ENCODE measurements at places on chromosomes 16 and 17.

- DNase-seq, result no peak
Measured at GRCh38 chr16:60073376-60073775, 1339.3 kb upstream of the GOT2 start.

- no peak for DNase-seq
Measured at GRCh38 chr17:48219617-48220016, 112.1 kb downstream of the SNX11 start.

GRCh38 chr17:40450175-40450574 is 6.9 kb downstream of the IGFBP4 start:
- no peak for DNase-seq

DNA sequence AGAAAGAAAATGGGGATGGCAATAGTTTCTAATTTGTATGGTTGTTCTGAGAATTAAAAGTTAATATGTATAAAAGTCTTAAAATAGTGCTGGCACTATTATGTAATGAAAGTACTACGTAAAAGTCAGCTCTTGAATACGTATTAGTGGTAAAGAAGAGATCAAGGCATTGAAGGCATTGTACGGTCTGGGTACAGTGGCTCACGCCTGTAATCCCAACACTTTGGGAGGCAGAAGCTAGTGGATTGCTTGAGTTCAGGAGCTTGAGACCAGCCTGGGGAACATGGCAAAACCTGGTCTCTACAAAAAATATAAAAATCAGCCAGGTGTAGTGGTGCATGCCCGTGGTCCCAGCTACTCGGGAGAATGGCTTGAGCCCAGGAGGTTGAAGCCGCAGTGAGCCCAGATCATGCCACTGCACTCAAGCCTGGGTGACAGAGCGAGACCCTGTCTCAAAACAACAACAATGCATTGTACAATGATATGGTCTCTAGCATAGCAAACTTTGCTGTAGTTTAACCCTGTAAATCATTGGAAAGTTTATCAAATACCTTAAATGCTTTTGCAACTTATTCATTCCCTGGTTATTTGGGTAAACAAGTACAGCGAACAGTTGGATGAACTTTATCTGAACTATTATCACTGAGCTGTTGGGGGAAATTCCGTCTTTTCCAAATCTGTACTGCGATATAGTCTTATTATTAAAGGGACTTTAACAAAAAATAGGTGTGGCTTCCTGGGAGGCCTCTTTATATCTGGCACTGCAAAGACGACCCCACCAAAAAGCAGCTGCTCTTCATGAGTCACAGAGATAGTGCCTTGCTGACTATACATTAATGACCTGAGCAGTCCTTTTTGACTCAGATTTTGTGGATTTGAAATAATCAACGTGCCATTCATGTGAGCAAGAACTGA is 73.6 kb downstream of the GPRC5B start:
- no peak for DNase-seq

- DNase-seq, result no peak
Measured at GRCh38 chr16:81442916-81443687, 1.5 kb upstream of the CMIP start.

DNA sequence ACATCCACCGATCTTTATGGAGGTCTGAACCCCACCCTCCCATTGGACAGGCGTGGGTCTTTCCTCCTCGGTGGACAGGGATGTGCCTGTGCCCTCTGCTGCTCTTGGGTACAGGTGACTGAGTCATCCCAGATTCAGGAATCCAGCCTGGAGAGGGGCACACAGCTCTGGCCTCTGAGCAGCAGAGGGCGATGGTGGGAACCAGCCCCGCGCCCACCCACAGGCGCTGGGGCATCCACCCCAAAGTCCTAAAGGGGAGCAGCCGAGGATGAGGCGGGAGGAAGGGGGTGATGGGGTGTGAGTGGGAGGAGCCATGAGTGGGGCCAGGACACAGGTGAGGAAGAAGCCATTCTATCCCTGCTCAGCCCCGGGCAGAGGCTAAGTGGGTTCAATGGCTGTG is 35.0 kb downstream of the ENGASE start:
- DNase-seq, result no peak

GRCh38 chr17:81317961-81318605 is 23.0 kb upstream of the SLC38A10 start:
- no peak for DNase-seq

DNA sequence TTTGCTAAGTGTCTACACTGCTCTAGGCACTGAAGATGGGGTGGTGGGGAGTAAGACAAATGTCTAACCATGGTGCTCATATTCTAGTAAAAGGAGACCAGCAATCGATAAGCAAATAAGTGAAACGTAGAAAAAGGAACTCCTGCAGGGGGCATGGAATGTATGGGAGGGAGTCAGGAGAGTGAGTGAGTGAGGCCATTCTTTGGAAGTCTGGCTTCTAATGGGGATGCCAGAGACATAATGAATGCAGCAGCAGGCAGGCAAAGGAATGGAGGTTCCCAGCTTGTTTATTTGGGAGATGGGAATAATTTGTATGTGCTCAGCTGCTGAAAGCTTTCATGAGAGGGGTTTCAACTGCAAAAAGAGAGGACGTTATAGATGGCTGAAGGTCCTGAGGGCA is 216.4 kb upstream of the DYNLRB2 start:
- DNase-seq, result no peak

GRCh38 chr16:88014252-88014781 is 63.1 kb downstream of the BANP start:
- DNase-seq, result no peak

DNA sequence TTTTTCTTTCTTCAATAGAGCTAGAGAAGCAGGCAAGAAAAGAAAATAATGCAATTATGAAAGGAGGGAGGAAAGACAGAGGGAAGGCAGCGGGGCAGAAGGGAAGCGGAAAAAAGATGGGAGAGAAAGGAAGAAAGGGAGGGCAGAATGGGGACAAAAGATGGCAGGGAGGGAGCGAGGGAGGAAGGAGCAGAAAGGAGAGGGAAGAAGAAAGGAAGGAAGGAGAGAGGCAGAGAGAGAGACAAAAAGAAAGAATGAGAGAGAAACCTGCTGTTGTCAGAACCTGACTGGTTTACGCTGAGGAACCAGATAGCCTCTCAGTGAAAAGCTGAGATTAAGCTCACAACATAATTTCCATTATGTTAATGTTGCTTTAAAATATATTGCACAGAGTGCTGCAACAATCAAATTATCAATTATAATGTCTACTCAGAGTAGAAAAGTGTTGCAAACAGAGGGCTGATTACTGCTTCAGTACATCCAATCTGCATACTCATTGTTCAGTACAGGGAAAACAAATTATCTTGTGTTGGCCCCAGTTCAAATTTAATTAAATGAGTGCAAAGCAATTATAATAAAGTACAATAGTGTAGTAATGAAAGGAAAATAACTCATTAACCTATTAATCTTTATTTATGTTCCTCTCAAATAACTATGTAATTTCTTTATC is 32.0 kb upstream of the TOX3 start:
- no peak for DNase-seq

GRCh38 chr16:1071561-1072225 is 854 bp upstream of the SSTR5 start:
- no peak for DNase-seq

GRCh38 chr16:12995721-12996372 is 94.4 kb downstream of the SHISA9 start:
- DNase-seq, result no peak

GRCh38 chr17:48023400-48024148 is 14.0 kb downstream of the COPZ2 start:
- no peak for DNase-seq

DNA sequence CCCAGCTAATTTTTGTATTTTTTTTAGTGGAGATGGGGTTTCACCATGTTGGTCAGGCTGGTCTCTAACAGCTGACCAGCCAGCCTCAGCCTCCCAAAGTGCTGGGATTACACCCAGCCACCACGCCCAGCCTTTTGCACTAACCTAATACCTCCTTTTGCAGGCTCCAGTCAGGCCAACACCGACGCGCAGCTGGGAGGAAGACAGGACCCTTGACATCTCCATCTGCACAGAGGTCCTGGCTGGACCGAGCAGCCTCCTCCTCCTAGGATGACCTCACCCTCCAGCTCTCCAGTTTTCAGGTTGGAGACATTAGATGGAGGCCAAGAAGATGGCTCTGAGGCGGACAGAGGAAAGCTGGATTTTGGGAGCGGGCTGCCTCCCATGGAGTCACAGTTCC is 2.0 kb downstream of the TRPV2 start:
- DNase-seq, result no peak

DNA sequence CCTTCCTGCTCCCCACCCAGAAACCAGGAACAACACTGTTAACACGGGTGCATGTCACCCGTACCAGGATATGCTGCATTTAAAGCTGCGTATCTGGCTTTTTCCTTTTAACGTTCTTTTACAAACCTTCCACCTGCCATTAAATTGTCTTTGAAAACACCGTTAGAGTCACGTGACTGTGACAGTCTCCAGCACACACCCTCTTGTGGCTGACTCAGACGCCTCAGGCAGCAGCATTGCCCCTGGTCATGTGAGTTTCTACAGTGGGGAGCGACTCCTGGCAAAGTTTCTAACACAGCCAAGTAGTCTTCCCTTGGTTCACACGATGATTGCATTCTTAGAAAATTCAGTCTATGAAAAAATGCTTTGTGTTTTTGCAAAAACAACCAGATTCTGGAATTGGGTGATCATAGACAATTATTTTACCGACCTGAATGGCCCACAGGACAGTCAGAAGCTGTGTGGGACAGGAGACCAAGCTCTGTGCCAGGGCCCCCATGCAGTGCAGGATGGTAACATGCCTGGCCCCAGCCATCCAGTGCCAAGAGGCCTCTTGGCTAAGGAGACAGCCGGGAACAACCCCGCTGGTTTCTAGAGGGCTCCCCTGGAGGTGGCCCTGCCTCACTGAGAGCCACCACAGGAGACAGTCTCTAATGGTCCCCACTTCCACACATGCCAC is 199.1 kb downstream of the KATNIP start:
- DNase-seq, result no peak

- no peak for DNase-seq
Measured at GRCh38 chr17:4479982-4480751, 18.5 kb upstream of the SPNS2 start.

DNA sequence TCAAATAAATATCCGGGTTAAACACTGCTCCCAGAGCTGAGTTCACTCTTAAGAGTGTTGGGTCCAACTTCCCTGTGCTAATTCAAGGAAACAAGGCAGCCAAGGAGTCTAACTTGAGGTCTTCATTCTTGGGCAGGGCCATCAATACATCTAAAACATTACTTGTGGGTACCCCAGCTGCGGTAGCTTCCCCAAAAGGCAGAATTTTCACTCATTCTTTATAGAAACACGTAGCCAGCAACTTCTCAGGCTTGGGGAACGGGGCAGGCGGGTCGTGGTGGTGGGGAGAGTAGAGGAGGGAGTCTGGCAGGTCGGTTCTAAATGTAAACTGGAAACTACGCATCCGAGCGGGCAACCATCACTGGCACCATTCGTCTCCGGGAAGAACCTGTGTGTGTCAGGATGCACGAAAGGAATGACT is 666 bp upstream of the METTL9 start:
- no peak for DNase-seq

DNA sequence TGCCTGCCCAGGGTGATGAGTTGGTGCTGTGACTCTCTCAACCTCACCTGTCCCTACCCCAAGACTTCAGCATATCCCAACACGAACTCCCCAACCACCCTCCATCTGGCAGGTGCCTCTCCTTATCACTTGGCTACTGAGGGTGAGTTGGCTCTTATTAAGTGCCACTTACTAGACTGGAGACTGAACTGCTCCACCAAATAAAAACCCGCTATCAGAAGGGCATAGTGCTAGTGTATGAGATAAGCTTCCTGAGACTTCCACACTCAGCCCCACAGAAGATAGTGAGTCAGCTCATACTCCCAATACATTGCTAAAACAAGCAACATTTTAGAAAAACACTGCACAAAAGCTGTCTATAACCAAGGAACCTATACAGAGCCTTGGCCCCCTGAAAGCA is 16.0 kb upstream of the CCL18 start:
- no peak for DNase-seq

GRCh38 chr17:77163001-77163400 is 22.2 kb downstream of the SEC14L1 start:
- no peak for DNase-seq

DNA sequence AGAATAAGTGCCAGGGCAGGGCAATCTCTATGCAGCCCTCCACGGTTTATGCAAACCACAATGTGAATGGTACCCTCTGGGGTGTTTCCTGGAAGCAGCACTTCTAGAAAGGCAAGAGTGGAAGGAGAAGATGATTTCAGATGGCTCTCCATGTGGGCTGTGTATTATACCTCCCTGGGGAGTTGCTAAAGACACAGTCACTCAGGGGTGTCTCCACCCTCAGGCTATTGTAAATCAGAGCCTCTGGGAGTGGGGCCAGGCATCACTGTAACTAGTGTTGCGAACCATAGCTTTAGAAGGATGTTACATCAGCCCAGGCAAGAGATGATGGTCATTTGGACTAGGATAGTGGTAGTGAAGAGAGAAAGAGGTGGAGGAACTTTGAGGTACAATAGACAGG is 83.3 kb upstream of the ZKSCAN2 start:
- DNase-seq, result no peak

- DNase-seq, result no peak
Measured at GRCh38 chr17:2101448-2102257, 46.8 kb downstream of the HIC1 start.

DNA sequence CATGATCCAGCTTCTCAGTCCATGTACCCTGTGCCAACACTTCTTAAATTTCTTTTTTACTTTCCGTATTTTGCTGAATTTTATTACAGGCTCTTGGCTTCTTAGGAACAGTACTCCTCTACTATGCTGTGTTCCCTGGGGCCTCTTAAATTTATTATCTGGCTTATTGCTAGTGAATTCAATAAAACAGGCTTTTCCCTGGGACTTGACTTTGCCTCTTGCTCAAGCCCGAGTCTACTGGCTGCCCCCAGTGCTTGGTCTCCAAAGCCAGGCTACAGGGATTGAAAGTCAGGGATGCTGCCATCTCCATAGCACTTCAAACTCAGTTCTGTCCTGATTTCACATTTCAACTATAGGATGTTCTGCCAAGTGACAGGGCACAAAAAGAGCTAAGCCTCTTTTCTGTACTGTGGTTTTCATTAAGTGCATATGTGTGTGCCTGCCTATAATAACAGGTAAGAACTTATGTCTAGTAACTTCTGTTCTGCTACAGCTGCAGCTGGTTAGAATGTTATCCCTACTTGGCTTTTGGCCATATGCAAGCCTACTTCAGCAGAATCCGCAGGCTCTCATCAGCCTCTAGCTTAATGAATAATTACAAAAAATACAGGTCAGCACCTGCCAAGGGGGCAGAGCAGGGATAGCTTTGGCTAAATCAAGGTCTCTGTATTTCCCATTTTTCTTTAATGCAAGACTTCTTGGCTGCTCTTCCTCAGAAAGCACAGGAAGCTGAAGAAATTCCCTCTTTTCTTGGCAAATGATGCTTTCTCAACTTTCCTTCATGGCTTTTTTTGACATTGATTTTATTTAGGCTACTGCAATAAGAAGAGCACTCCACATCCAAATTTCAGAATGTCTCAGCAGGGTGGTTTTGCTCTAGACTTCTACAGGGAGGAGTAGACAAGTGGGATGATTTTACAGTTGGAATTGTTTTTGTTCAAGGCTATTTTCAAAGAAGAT is 8.2 kb downstream of the FAM20A start:
- DNase-seq, result no peak

GRCh38 chr17:49520386-49521087 is 25.4 kb downstream of the NGFR start:
- DNase-seq, result no peak

- DNase-seq, result no peak
Measured at GRCh38 chr17:76547183-76547641, 7.4 kb downstream of the PRCD start.
